Kidney (tissue), 22 donors: ENCODE measurements at places on chromosomes 3 and 15. TPM values are rescaled to one million over a fixed set of nuclear protein-coding genes. Genes with fewer than 3 reads are reported as not detected.

Gene CLDN18
- not detected for total RNA-seq

Gene RHCG
- 1.5 TPM for total RNA-seq

Gene AGBL1
- total RNA-seq = not detected

Gene NLGN1
- total RNA-seq = 19.4 TPM

Gene C2CD4A
- 5.3 TPM for total RNA-seq

Gene SPCS1
- 124 TPM for total RNA-seq

Gene NRROS
- total RNA-seq = 11.6 TPM

Gene SLC6A20
- total RNA-seq = 35.2 TPM

Gene RAB43
- total RNA-seq = 27.6 TPM

DNA sequence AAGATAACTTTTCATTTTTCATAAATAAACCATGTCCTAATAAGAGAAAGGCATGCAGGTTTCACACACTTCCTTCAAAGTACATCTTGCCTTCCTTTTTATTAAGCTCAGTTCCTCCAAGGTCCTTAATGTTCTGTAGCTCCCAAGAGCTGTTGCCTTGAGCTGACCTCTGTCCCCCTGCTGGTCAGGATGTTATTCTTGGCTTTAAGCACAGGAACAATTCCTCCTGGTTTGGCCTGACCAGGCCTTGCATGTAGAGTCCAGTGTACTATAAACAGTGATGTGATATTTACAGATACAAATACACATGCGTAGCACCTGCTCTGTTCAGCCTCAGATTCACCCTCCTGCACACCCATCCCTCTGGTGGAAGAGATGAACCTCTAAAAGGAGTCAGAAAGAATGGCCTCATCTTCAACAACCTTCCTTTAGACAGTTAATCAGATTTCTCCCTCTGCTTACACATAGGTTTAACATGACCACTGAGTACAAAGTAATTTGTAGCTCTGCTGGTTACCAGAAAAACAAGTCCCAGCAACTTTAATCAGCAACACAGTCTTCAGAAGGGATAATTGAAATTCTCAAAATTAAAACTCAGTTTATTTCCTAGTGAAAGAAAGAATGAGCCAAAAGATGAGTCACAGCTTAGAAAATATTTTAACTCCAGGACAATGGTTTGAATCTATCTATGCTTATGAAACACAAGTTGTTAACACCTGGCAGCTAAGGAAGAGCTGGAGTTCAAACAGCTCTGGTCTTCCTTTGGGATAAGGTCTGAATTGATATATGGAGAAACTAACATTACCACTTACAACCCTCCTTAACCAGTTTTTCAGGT, 46.5 kb downstream of the PTPN9 start:
- no peak for DNase-seq

DNA sequence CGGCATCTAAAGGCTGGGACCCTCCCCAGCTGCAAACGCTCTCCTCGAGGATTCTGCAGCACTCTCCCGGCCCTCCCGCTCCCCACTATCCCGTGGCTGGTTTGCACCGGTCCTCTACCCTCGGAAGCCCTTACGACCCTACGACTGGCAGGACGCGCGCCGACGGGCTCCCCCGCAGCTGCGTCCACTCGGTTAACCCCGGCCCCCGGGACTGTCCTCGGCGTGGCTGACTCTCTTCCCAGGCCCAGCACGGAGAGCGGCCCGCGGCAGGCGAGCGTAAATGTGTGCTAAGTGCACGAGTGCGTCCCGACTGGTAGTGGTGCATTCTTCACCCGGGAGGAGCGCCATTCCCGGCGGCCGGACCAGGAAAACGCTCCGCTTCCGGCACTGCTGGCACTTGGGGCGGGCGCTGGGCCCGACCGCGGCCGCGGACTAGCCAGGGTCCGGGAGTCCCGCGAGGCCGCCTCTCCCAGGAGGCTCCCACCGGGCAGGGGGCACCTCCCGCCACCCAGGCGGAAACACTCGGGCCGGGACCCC, 508 bp downstream of the GORASP1 start:
- DNase-seq = peak; percentile 75

DNA sequence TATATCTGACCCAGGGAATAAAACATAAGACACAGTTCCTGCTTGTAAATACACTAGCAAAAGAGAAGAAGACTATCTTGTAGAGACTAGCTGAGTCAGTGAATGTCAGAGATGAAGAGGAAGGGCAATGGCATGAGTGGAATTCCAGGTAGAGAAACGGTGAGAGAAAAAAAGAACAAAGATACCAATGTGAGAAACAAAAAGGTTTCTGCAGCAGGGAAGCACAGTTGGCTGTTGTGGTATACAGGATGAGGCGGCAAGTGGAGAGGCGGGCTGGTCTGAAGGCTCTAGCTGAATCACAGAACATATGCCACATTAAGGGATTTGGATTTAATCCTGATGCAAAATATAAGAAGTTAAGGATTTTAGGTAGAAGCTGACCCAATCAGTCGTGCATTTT, 17.1 kb upstream of the TASOR start:
- no peak for DNase-seq

DNA sequence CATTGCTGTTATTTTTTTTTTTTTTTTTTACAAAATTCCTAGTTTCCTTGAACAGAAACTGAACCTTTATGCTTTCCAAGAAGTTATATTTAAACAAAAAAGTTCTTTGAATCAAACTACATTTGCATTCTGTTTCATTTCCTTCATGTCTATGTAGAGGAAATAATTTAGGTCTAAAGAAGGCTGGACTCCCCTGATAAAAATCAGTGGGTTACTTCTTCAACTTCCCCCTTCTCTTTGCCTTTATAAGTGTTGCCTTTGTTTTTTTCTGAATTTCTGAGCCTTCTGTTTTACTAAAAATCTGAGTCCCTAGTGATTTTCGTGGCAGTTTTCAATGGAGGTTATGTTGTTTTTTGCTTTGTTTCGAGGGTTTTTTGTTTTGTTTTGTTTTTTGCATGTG, 152.8 kb downstream of the CHDH start:
- DNase-seq = no peak

DNA sequence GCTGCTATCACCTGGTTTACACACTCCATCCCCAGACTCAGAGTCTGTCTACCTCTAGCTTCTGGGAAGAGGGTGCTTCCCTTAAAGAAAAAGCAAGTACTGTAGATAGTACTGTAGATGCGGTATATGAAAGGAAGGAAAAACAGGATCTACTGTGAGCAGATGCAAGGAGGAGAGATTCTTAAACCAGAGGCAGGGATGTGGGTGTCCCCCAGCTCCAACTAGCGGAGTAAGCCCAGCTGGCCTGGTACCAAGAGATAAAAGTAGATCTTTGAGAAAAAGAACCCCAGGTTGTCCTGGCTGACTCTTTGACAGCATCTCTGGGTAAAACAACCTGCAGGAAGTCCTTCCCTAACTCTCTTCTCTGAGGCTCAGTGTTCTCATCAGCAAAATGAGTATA, 523.7 kb upstream of the PROK2 start:
- DNase-seq = no peak

- no peak for DNase-seq
These were observed 318.7 kb upstream of the C2CD4B start for GRCh38 chr15:62483814-62484213.

- DNase-seq = no peak
These were observed 36.5 kb downstream of the KLF15 start for GRCh38 chr3:126320517-126321293.

DNA sequence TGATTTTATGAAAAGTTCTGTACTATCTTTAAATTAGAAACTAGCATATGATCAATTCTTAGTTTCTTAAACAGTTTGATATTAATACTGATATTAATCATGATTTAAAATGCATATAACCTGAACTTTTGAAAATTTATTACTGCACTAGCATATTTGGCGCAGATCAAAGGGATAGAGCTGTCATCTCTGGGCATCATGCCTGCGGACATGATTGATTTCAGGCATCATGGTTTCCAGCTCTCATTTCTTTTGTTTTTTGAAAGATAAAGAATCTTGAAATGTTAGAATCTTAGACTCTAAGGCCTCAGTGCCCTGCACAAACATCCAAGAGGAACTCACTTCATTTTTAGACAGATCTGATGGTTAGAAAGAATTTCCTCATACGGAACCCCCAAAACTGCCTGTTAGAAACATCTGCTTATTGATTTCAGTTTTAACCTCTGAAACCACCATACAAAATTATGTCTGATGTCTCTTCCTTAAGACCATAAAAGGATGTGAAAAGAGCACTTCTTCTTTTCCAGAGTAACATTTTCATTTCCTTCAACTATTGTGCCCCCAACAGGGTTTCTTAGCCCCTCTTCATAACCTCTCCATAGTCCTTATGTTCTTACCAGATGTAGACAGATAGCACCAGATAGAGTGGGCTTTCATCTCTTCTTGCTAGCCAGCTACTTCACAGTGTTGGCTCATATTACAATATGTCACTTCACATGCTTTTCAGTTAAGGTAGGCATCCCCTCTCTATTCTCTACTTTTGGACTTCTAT, 110.8 kb downstream of the BBX start:
- no peak for DNase-seq

DNA sequence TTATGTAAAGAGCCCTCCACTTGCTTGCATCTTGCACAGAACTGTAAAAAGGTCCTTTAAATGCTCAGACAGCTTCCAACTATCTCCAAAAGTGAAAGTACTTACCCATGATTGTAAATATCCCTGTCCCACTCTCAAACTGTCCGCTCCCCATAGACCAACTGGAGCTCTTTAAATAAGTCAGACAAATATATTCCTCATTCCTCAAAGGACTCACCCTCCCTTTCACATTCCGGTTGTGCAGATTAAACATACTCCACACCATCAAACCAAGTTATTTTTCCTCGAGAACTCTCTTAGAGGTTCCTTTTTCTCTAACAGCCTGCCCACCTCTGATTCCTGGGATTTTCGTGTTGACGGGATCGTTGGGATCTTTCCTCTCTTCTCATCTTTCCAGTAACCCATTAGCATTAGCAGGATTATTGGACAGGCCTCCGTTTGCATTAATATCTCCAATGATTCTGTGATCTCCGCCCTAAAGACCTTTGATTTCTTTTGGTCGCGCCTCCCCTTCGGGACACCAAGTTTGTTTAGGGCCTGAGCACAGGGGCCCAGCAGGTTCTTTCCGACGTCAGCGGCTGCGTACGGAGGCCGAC, 763 bp downstream of the GOLGB1 start:
- no peak for DNase-seq

DNA sequence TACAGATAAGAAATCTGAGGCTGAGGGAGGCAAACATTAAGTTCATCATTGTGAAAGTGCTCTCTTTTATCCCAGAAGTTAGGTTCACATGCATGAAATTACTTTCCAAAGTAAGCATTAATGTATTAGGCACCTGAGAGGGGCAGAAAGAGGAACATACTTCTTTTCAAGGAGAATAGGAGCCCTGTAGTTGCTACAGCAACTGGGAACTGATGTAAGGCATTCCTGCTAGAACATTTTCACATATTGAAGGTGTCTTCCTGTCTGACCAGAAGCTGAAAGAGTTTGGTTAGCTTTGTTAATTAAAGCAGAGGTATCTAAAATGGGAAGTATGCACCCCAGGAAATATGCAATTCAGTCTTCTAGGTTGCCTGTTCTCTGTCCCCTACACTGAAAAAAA, 65.5 kb upstream of the ZBTB20 start:
- no peak for DNase-seq

DNA sequence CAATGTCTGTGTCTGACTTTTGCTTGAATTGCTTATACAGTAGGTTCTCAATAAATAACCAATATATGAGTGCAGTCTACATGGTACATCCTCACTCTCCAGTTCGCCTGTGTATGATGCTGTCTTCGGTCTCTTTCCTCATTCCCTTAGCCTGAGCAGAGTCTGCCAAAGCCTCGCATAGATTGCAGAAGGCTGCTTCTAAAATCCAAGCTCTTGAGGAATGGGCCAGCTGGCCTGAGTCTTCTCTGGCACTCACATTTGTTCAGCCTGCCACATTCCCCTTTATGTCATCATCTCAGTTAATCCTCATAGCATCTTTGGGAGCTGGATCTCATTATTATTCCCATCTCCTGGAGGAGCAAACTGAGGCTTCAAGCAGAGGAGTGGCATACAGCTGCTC, 27.2 kb upstream of the ADAMTS7 start:
- no peak for DNase-seq

DNA sequence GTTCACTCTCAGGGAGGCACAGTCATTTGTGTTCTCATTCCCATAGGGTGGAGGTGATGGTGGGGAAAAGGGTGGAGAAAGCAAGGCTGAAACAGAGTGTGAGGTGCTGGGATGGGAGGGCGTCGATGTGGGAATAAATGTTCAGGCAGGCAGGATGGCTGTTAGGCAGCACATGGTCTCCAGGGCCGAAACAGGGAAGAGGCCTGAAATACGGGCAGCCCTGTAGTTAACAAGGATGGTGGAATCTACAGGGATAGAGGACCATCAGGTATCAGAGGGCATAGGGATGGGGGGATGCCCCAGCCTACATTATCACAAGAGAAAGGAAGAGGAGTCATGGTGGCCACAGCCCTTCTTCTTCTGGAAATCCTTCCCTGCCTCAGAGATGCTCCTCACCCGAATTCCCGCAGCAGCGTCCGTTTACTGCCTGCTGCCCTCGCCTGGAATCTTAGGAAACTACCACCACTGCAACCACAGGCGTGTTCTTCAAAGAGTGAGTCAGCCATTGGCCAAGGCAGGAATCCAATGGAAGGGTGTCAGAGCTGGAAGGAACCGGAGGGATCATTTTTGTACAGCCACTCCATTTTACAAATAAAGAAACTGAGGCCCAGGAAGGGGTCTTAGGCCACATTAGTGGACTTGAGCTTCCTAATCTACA, 49.7 kb upstream of the POMGNT2 start:
- DNase-seq = peak; percentile 73

GRCh38 chr15:78455749-78456148, 17.7 kb downstream of the IREB2 start:
- peak; percentile 6 for DNase-seq

DNA sequence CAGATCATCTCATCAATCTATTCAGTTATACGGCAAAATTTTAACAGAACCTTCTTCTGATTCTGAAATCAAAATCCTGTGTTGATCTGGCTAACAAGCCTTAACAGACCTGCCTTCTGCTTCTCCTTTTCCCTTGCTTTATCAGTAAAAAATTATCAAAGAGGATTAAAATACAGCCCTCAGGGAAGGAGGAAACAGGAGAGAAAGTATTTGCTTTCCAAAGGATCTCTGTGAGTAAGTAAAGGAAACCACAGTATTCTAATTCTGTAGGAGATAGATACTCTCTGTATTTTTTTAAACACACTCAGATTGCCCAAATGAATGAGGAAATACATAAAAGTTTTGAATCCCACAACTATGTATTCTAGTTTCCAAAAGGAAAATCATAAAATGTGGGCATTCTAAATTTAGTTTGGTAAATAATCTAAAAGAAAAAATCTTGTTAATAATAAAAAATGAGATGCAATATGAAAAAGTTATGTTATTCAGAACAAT, 221.8 kb downstream of the ZIC1 start:
- DNase-seq = no peak
